ENCODE measurements at places on chromosomes 12 and 14.

- no peak for DNase-seq
Measured at GRCh38 chr12:15996254-15996653, 85.1 kb downstream of the DERA start.

- no peak for DNase-seq
Measured at GRCh38 chr14:20503898-20504297, 1.4 kb upstream of the RNASE10 start.

GRCh38 chr14:100533656-100534485 lies 53.3 kb downstream of the BEGAIN start:
- peak; percentile 1 for DNase-seq

DNA sequence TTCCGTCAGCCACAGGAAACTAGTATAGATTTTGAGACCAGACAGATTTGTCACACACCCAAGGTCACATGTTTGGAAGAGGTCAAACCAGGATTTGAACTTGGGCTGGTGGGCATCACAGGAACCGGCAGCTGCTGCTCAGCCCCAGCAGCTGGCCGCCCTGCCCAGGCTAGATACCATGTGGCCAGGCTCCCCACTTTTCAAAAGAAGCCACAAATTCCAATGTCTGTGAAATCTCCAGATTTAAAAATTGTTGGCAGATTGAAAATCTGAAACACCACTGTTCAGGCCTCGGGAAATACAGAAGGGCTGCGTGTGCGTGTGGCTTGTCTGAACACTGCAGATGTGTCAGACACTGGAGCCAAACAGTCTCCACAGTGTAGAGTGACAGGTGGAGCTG lies 30.4 kb downstream of the MMAB start:
- DNase-seq: no peak

- no peak for DNase-seq
Measured at GRCh38 chr14:102728501-102728900, 48.7 kb upstream of the TRAF3 start.

DNA sequence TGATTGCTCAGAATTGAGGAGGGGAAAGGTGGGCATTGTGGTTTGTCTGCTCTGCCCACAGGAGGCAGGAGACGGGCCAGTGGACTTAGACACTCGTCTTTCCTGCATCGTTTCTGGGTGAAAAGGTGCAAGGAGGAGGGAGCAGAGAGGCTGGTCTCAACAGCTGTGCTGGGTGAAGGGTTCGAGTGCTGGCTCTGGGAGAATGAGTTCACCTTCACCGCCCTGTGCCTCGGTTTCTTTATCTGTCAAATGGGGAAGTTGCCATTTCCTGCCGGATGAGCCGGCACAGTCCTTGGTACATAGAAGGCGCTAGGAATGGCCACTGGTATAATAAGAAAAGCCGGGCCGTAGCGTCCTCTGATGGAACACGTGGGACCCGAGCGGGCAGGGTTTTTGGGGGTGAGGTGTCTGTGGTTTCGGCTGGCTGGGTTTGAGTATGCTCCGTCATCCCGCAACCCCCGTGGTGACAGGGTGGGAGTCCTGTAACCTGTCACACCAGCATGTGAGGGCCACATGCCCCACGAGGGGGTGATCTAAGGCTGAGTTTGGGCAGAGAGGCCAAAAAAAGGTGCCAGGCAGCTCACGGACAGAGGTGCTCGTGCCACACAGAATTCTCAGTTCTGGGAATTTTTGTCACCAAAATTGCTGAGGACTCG lies 7.3 kb downstream of the BCL7A start:
- DNase-seq: no peak

DNA sequence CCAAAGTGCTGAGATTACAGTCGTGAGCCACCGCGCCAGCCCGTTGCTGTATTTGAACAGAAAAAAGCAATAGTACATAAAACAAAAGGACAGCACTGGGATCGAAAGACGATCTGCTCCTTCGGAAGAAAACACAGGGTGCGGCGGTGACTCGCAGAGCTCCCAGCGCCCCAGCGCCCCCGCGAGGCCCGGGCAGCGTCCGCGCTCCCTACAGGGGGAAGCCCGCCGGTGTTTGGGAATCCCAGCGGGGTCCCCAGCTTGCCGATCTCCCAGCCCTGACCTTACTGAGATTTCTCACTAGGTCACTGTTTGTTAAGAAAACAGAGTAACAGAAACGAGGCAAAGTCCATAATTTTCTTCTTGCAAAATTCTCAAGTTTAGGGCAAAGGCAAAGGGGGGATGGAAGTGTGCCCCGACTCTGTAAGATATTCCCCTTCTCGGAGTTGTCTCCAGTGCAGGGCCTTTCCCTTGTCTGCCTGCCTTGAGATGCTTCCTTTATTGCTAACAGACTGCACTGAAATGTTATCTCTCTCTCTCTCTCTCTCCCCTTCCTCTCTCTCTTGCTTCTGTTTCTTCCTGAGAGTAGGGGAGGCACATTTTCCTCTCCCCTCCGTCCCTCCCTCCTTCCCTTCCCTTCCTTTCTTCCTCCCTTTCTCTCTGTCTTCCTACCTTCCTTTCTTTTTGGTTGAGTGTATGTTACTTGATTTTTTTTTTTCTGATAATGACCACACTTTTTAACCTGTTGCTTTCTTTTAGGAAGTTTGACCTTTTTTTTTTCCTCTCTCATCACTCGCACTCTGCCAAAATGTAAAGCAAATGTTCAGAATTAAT lies 91.9 kb downstream of the TMEM30B start:
- DNase-seq: no peak

DNA sequence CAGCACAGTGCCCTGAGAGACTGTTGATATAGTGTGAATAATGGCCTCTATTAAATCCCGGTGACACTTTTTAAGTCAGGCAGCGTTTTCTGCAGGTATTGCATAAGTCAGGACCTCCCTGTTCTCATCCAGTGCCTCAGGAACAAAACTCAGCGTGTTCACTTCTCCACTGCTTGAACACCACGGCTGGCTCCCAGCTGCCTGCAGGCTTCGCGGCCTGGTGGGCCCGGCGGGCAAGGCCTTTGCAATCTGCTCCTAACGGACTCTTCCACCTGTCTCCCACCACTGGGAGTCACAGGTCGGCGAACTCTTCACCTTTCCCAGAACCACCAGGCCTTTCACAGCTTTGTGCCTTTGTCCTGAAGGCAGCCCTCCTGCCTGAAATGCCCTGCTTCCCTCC lies 18.7 kb downstream of the RFX4 start:
- no peak for DNase-seq

GRCh38 chr12:52437508-52437907 lies 3.3 kb upstream of the KRT75 start:
- DNase-seq: no peak

DNA sequence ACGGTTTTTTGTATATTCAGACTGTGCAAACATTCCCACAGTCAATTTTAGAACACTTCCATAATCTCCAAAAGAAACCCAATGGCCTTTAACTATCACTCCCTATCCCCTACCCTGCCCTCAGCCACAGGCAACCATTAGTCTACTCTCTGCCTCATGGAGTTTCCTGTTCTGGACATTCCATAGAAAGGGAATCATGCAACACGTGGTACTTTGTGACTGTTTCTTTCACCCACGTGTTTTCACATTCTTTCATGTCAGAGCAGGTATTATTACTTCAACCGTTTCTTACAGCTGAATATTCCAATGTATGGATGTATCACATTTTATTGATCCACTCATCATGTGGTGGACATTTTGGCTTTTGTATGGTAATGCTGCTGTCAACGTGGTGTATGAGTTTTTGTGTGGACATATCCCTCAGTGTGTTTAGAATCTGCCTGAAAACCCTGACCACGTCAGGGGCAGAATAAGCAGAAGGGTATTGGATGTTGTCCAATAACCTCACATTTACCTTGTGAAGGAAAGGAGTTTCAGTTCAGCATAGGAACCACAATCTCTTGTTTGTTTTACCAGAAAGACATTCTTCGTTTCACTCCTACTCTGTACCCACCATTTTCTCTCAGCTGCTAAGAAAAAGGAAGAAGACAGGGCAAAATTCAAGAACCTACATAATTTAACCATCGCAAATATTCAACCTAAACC lies 107.5 kb upstream of the DYRK2 start:
- no peak for DNase-seq

DNA sequence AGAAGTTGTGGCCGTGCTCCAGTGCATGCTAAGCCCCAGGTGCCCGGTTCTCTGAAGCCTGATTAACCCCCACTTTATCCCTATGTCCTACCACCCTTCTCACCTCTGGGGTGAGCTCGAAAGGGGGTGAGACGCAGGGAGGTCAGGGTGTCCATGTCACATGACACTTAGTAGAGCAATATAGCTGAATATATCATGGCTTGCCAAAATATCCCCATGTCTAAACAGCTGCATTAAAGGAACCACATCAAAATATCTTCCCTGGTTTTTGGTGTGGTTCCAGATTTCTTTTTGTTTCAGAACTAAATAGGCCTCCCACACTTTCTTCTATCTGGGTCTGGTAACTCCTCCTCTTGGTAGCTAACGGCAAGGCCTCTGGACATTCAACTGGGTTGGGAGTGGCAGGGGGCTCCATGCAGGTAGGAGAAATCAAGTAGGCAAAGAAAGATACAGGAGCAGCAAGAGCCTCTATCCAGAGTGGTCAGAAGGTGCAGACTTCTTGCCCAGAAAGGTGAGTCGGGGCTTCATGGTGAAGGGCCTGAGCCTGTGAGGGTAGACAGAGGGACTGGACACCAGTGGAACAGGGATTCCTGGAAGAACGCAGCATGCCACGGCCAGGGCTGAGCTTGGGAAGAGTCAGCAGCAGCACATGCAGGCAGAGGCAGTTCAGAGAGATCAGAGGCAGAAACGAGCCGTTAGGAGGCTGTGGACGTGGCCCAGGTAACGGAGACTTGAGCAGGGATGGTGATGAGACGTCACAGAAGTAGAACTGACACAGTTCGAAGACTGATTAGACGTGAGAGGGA lies 202.8 kb upstream of the DIO3 start:
- no peak for DNase-seq

All from CD4-positive, CD25-positive, alpha-beta regulatory T cell (primary cell).